HCT116 (cell line): ENCODE measurements at places on chromosomes 5 and 9. TPM values are rescaled to one million over a fixed set of nuclear protein-coding genes. Genes with fewer than 3 reads are reported as not detected.

The LCN6 gene
- total RNA-seq = not detected

DNA sequence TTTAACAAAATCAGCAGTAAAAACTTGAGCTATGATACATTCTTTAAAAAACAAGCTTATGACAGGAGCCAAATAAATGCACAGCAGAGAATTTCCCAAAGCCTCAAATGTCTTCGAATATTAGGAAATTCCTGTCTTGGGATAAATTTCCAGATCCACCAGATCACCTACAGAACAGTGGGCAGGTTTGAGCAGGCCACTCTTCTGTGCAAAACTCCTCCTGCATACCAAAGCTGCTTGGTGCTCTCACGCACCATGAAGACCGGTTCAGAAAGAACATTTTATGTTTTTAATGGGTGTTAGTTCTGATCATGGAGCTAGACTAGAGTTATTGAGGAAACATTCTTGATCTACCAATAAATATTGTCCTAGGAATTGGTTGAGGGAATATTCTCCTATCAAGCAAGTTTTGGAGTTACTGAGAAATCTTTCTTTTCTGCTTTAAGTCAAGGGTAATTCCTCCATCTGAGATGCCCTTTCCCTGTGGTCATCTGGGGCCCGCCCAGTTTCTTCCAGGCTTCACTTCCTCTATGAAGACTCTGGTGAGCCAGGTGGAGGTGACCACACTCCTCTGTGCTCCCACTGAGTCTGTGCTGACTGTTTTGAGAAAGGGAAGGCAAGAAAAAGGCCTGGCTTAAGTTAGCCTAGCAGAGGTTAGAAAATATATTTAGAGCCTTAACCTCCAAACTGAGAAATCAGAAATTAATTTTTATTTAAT lies 17.9 kb downstream of the TNFSF15 start:
- peaks cover 9% of the 10 kb centered on the region; the same call in 1 of the 2 replicates for H3K27me3 ChIP-seq
- DNase-seq = no peak
- H3K36me3 ChIP-seq = no peaks in the 10 kb centered on the region
- no peak overlapping the region for H3K27ac ChIP-seq
- no peak overlapping the region for H3K4me3 ChIP-seq

DNA sequence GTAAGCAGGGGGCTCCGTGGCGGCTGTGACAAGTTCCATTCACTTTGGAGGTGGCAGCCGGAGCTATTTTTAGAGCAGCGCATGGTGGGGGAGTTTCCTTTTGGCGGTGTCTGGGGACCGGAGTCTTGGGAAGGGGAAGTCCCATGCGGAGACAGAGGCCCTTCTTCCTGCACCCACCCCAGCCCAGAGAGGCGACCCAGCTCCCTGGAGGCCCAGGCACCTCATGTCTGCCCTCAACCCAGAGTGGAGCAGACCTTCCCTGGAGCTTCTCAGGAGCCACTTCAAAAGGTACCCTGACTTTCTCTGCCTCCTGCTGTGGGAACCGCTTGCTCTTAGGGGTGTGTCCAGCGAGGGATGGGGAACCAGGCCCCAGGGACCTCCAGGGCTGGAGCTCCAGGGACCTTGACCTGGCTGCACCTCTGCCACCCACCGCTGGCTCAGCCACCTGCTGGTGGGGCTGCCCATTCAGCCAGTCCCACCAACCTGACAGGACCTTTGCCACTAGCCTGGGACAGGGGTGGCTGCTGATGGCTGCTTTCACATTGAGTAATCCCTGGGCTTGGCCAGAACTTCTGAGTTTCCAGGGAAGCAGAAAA lies 34.1 kb downstream of the NEK6 start:
- H3K4me1 ChIP-seq = peaks cover 23% of the 10 kb centered on the region
- H3K27me3 ChIP-seq = no peaks in the 10 kb centered on the region
- no peak overlapping the region for H3K4me3 ChIP-seq
- no peak for DNase-seq
- no peak overlapping the region; the same call in 1 of the 2 replicates for H3K27ac ChIP-seq
- H3K36me3 ChIP-seq = no peaks in the 10 kb centered on the region

The BHMT gene
- total RNA-seq = 0.44 TPM

The MTRR gene
- total RNA-seq = 32.5 TPM

The NDUFA8 gene
- total RNA-seq = 84.5 TPM

The LHX3 gene
- not detected for total RNA-seq

DNA sequence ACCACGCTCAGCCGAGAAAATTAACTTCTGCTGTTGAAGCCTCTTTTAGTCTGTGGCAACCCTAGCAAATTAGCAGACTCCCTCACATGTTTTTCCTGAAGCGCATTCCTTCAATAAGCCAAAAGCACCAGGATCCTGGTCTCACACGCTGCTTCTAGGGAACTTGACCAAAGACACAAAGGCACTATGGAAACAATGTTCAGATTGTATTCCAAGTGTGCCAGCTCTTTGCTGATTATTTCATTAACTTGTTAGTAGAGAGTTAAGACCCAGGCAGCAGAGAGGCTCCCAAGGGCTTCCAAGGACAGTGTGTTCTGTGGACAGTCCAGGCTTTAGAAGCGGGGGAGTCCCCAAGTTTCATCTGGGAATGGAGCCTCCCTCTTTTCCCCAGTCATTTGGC lies 94.4 kb upstream of the BASP1 start:
- no peak for DNase-seq
- no peaks in the 10 kb centered on the region for H3K27me3 ChIP-seq
- no peak overlapping the region for H3K27ac ChIP-seq
- H3K4me3 ChIP-seq = no peak overlapping the region
- H3K4me1 ChIP-seq = peaks cover 14% of the 10 kb centered on the region
- H3K36me3 ChIP-seq = no peaks in the 10 kb centered on the region

The SPATA31A7 gene
- total RNA-seq = not detected

DNA sequence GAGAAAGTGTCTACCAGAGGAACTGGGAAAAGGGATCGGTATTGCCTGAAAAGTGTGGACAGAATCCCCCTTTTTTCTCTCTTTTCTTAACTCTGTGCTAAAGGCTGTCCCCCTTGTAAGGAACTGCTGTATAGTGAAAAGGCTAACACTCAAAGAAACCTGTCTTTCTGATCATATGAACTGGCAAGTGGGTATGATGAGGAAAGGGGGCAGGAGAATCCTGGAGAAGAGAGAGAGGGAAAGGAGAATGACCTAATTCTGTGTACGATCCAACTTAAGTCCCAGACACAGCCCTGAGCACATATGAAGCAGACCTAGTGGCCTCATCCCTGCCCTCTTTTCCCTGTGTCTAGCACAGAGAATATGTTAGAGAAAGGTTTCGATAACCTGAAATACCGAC lies 967 bp downstream of the ANKRD31 start:
- no peaks in the 10 kb centered on the region for H3K27me3 ChIP-seq
- peaks cover 7% of the 10 kb centered on the region; the same call in 1 of the 2 replicates for H3K4me1 ChIP-seq
- H3K4me3 ChIP-seq = peak overlapping the region; percentile 49

DNA sequence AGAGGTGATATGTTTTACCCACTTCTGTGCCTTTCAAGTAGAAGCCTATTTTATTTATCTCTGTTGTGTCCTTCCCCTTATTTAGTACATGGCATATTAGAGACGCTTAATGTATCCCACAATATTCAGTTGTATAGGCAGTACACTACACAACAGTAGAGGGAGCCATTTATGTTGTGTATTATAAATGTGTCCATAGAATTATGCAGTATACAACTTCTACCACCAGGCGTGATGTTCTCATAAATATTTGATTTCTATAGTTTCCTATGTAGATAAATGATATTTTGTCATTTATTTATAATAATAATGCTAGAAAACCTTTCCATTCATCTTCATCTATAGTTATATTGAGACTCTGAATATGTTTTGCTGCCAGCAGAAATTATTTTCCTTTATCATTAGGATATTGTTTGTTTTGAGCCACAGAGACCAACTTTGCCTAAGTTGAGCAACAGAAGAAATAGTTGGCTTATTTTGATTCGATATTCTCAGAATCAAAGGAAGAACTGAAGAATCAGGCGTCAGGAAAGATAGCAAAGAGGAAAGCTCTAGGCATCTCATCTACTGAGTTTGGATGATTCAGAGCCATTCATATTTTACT lies 81.7 kb downstream of the ADAMTS19 start:
- H3K27ac ChIP-seq = no peak overlapping the region
- no peaks in the 10 kb centered on the region for H3K4me1 ChIP-seq
- no peaks in the 10 kb centered on the region for H3K27me3 ChIP-seq
- DNase-seq = peak; percentile 48
- H3K4me3 ChIP-seq = no peak overlapping the region
- H3K36me3 ChIP-seq = no peaks in the 10 kb centered on the region

DNA sequence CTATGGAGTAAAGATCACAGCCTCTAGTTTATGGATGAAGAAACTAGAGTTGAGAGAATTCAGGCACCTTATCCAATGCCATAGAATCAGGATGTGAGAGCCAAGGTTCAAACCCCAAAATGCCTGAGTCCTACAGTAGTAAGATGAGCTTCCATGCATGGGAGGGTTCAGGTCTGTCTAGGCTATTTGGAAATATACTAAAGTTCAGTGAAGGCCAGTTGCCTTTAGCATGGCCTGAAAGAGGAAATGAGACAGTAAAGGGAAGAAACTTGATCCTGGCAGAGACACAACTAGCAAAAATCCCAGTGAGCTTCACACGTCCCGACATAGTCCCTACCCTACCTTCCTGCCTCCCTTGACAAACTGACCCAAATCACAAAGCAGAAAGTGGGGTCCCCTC lies 317.0 kb downstream of the RASEF start:
- H3K4me1 ChIP-seq = no peaks in the 10 kb centered on the region
- no peak for DNase-seq
- no peak overlapping the region for H3K4me3 ChIP-seq

DNA sequence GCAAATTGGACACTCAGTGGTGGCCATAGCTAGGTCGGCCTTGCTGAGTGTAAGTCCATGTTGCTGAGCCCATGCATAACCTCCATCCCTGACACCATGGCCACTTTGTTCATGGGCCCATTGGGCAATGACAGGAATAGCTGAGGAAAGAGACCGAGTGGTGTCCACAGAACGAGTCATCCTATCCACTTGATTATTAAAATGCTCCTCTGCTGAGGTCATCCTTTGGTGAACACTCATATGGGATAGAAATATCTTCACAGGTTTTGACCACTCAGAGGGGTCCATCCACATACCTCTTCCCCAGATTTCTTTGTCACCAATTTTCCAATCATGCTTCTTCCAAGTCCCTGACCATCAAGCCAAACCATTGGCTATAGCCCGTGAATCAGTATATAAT lies 63.6 kb downstream of the PPIC start:
- no peak overlapping the region for H3K4me3 ChIP-seq
- H3K27me3 ChIP-seq = no peaks in the 10 kb centered on the region
- no peaks in the 10 kb centered on the region for H3K36me3 ChIP-seq
- no peak overlapping the region for H3K27ac ChIP-seq

DNA sequence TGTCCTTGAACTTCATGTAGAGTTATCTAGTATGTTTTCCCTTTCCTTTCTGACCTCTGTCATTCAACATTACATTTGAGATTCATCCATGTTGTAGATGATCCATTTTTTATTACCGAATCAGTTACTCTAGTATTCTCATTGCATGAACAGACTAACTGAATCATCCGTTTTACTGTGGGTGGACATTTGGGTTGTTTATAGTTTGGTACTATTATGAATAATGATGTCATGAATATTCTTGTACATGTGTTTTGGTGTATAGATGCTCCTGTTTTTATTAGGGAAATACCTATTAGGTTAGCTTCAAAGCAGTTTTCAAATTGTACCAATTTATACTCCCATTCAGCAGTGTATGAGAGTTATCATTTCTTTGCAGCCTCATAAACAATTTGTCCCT lies 94.3 kb upstream of the NIPAL4 start:
- no peaks in the 10 kb centered on the region for H3K27me3 ChIP-seq
- H3K4me1 ChIP-seq = no peaks in the 10 kb centered on the region
- DNase-seq = no peak
- no peak overlapping the region for H3K27ac ChIP-seq
- H3K4me3 ChIP-seq = no peak overlapping the region
- no peaks in the 10 kb centered on the region for H3K36me3 ChIP-seq

DNA sequence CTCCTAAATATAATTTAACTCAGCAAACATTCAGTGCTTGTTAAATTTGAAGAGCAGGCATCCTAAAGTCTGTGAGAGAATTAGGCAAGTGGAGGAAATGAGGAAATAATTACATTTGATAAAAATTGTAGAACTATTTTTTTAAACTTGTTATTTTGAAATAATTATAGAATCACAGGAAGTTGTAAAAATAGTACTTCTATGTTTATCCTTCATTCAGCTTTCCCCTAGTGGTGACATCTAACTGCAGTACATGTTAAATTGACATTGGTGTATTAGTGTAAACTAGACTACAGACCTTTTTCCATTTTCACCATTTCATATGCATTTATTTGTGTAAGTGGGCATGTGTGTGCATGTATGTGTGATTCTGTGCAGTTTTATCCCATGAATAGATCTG lies 51.6 kb downstream of the F2RL2 start:
- no peak for DNase-seq
- H3K4me1 ChIP-seq = no peaks in the 10 kb centered on the region
- H3K36me3 ChIP-seq = no peaks in the 10 kb centered on the region
- H3K27me3 ChIP-seq = no peaks in the 10 kb centered on the region; the same call in 1 of the 2 replicates
- no peak overlapping the region for H3K27ac ChIP-seq

- no peaks in the 10 kb centered on the region for H3K36me3 ChIP-seq
- H3K27ac ChIP-seq = no peak overlapping the region
- DNase-seq = no peak
- H3K27me3 ChIP-seq = no peaks in the 10 kb centered on the region
- H3K4me3 ChIP-seq = no peak overlapping the region
- H3K4me1 ChIP-seq = no peaks in the 10 kb centered on the region
Measured at GRCh38 chr9:87883990-87884389, 1.3 kb downstream of the SPATA31E1 start.

DNA sequence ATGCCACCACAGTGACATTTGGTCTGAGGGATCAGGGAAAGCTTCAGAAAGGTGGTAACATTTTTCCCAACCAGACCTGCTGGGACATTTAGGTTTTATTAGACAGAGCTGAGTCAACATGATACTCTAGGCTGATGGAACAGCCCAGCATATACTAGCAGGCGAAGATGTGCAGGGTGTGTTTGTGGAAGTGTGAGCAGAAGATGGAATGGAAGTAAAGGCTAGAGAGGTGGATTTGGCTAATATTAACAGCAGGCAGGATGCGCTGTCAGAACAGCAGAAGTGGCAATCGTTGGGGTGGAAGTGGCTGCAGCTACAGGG lies 340.6 kb downstream of the ASTN2 start:
- H3K4me3 ChIP-seq = no peak overlapping the region
- no peaks in the 10 kb centered on the region for H3K27me3 ChIP-seq
- no peak overlapping the region for H3K27ac ChIP-seq
- H3K4me1 ChIP-seq = no peaks in the 10 kb centered on the region
- no peaks in the 10 kb centered on the region for H3K36me3 ChIP-seq

The CDC25C gene
- 19.3 TPM for total RNA-seq

DNA sequence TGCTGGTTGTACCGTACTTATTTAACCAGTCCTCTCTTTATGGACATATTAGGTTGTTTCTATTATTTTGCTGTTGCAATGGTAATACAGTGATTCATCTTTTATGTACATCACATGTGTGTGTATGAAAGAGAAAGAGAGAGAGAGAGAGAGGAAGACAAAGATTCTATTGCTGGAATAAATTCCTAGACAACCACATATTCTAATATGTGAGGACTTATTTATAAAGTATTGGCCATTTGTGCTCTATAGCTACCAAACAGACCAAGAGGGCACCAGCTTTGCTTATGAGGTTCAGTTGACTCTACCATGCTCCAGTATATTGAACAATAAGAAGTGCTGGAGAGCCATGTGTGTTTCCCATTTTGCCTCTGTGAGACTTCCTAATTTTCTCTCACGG lies 513.5 kb downstream of the DMAC1 start:
- no peaks in the 10 kb centered on the region for H3K36me3 ChIP-seq
- peaks cover 25% of the 10 kb centered on the region for H3K27me3 ChIP-seq
- no peak for DNase-seq
- H3K4me1 ChIP-seq = no peaks in the 10 kb centered on the region

The TOR4A gene
- total RNA-seq = 34.0 TPM
